ENCODE measurements at places on chromosomes 2 and 18.
A peak's percentile ranks its signal among the peaks of the same experiment; 100 is the strongest.

- DNase-seq = peak; percentile 86
These were observed 443.9 kb upstream of the VRK2 start for GRCh38 chr2:57602733-57603132.

DNA sequence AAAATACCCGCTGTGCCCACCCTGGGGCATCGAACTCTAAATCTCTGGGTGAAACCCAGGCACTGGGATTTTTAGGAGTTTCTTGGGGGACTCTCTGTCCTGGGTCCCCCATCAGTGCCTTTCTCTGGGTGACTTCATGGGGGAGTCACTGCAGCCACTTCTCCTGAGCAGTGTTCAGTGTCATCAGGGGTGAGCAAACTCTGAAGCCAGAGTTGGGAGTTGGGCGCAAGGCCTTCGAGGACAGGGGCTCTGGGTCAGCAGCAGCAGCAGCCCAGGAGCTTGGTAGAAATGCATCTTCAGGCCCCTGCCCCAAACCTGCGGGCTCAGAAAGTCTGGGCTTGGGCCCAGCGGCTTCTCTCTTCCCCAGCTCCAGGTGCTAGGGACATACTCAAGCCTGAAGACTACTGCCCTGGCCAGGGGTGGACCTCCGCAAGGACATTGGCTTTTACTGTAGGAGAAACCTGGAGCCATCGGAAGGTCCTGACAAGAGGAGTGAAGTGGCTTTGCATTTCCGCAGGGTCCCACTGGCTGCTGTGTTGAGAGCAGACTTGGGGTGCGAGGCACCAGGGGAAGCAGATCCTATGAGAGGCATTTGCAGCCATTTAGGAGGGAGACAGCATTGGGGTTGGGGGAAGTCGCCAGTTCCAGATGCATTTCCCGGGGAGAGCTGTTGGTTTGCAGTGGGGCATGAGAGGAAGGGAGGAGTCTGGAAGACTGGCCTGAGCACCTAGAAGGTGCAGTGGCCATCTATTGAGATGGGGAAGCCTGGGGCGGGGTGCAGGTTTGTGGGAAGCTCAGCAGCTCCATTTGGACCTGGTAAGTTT, 51.5 kb upstream of the FAHD2A start:
- DNase-seq = no peak

DNA sequence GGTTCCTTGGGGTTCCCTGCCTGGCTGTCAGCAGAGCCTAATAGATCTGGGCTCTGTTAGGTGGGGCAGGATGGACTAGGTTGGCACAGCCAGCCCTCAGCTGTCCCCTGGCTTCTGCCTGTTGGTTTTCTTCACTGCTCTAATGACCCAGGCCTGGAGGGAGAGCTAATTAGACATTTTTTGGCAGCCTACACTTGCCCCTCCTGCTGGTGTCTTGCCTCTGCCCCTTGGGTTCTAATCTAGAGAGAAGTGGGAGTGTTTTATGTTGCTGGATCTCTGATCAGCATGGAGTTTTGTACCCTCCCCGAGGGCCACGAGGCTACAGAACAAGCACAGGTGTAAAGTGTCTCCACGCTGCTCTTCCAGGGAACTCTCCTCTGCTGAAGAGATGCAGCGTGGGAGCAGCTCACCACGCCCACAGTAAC, 199.4 kb upstream of the RASGRP3 start:
- DNase-seq = no peak

DNA sequence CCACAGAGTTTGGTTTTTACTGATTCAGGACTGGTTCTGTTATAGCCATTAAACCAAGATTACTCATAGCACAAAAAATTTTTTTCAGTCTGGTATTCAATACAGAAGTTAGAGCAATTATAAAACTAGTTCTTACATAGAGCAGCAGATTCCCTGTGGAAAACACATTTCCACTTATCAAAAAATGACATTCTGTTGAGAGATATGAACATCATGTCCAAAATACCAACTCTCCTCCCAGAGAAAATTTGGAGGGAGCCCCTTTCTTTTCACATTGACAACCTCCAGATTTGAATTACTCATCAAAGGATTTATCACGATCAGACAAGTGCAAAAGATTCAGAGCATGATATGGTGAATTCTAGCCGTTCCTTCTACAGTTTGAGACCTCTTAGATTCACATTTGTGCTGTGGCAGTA, 126.8 kb upstream of the SERPINE2 start:
- DNase-seq = no peak

DNA sequence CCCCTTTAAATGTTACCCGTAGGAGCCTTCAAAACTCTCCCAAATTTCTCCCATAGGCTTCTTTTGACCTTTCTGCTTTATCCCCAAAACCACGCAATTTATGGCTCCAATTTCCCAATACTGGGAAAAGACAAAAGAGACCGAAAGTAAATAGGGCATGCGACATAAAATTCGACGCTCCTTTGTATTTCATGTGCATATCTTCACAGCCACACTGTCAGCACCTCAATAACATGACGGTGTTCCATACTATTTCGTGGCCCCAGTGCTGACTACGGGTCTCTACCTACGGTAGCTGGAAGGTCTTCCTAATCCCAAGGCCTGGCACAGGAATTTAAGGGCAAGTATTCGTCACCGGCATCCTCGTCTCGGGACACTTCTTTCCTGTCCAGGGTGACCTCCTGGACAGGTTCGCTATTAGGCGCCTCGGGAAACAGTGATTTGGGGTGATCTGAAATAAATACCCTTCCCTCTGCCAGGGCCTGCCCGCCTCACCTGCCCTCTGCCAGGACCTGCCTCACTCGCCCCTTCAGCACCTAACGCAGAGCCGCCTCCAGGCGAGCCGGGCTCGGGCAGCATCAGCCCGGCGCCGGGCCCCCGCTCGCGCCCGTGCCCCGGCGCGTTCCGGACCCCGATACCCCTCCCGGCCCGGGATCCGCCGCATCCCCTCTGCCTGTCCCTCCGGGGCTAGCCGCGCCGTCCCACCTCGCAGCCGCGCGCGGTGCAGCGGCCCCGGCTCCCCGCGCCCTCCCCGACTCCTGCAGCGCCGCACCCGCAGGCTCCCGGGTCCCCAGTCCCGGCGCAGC, 680 bp downstream of the DTNB start:
- peak; percentile 46 for DNase-seq

GRCh38 chr2:203498161-203498560, 36.9 kb downstream of the RAPH1 start:
- DNase-seq = peak; percentile 22

- DNase-seq = no peak
These were observed 104.4 kb upstream of the MAPRE2 start for GRCh38 chr18:34936772-34937171.

GRCh38 chr2:30315391-30316063, 84.2 kb downstream of the LBH start:
- no peak for DNase-seq

GRCh38 chr2:44242904-44243303, 32.4 kb upstream of the SLC3A1 start:
- no peak for DNase-seq

GRCh38 chr2:104777721-104778120, 76.2 kb upstream of the POU3F3 start:
- no peak for DNase-seq

- no peak for DNase-seq
These were observed 23.7 kb downstream of the MRPL33 start for GRCh38 chr2:27795093-27795834.

- no peak for DNase-seq
These were observed 9.3 kb upstream of the NARS1 start for GRCh38 chr18:57630754-57631595.

GRCh38 chr2:177906041-177906718, 166.4 kb downstream of the PDE11A start:
- peak; percentile 85 for DNase-seq

- peak; percentile 75 for DNase-seq
These were observed 81.9 kb downstream of the EHBP1 start for GRCh38 chr2:62787386-62787785.

GRCh38 chr2:33581872-33582271, 17.2 kb downstream of the FAM98A start:
- no peak for DNase-seq

- no peak for DNase-seq
These were observed 177.2 kb downstream of the EN1 start for GRCh38 chr2:118670276-118670675.

- DNase-seq = no peak
These were observed 67.3 kb downstream of the SH3RF3 start for GRCh38 chr2:109196081-109196875.

DNA sequence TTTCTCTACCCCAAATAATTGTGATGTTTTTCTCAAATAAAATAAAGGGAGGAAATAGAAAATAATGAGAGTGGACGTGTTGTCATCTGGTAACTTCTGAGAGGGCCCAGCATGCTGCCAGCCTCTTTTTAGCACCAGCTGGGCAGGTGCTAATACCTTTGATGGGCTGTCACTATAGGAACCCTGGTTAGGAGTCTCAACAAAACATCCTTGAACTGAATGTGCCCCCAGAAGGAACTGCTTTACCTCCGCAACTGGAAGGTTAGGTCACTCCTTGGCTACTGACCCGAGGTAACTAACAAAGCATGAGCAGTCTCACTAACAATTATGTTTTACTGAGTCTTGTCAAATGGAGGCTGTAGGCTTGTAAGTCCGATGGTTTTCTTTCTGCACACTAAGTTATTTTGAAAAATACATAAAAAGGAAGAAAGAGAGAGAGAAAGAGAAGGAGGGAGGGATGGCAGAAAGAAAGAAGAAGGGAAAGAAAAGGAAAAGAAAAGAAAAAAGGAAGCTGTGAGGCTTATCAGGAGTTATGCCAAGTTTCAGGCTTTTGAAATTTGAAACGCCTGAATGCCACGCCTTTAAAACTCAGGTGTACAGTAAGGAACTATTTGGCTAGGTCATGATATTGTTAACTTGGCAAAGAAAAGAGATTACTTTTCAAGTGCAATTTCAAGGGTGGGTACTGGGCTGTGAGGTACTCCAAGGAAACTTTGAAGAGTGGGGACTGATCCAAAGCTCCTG, 91.0 kb downstream of the TGIF1 start:
- DNase-seq = no peak

GRCh38 chr2:101817481-101817880, 120.0 kb downstream of the MAP4K4 start:
- no peak for DNase-seq

DNA sequence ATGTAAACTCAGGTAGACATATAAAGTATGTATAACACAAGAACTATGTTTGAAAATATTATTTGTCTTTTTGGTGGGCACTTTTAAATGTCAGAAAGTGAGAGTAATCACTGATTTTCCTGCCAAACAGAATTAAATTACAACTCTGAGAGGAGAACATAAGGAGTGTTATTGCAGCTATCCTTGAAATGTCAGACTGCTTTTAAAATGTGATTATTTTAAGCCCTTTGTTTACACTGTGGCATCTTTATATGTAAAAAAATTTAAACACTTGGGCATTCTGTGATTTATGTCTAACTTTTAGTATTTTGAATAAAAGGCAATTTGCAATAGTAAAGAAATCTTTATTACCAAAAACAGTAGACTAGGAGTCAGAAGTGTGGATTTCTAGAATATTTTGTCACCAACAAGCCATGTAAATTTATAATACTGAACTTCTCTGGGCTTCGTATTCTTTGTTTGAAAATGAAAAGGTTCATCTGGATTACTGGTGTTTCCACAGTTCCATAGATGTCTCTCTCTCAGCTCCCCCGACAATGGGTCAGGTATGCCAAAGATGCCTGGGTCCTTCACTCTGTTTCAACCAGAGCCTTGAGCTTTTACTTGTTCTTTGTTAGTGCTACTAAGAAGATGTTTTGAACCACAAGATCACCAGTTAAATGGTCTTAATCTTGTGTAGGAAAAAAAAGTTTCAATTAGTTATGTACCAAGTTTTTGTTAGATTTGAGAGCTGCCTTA, 38.8 kb downstream of the GULP1 start:
- no peak for DNase-seq

GRCh38 chr2:130776550-130776949, 21.2 kb downstream of the AMER3 start:
- no peak for DNase-seq

- DNase-seq = no peak
These were observed 8.2 kb upstream of the TOGARAM2 start for GRCh38 chr2:28972778-28973335.

- DNase-seq = no peak
These were observed 335.1 kb downstream of the CYRIA start for GRCh38 chr2:16330571-16330970.

- DNase-seq = peak; percentile 6
These were observed 22.4 kb downstream of the MOGAT1 start for GRCh38 chr2:222693837-222694236.

DNA sequence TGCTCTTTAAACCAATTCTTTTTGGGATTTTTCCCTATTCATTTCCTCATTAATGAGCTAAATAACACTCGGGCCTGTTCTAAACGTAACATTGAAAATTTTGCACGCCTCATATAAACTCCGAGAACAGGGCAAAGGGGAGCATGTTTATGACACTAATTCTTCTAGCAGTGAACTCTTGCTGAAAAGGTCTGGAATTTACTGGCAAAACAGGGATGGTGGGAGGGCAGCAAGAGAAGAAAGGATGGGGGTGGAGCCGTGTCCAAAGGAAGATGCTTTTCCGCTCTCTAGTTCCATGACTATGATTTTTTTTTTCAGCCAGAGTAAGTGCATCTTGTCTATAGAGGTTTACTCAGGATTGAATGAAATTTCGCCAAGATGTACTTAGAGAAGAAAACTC, 50.0 kb upstream of the IL1R1 start:
- DNase-seq = no peak

GRCh38 chr2:158745067-158745865, 49.9 kb upstream of the DAPL1 start:
- peak; percentile 89 for DNase-seq

- DNase-seq = peak; percentile 51
These were observed 856 bp downstream of the TIA1 start for GRCh38 chr2:70247364-70248180.

GRCh38 chr2:73700661-73701447, 36.3 kb downstream of the TPRKB start:
- DNase-seq = no peak

DNA sequence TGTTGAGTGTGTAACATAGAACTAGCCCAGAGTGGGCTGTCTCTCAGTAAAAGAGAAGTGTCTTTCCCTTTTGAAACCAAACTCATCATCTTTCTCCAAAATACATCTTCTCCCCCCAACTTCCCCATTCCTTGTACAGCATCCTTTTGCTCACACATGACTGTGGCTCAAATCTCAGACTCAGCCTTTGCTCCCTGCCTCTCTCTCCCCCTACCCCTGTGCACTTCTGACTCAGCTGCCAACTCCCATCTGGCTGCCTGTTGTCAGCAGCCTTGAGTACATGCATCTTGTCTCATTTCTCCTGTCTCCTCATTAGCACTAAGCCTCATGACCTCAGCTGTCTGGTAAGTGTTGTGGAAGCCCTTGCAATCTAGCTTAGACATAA, 18.1 kb upstream of the MGAT4A start:
- DNase-seq = peak; percentile 67

GRCh38 chr2:202084265-202084664, 11.2 kb downstream of the KIAA2012 start:
- no peak for DNase-seq

Measured in Kasumi-1 (cell line).